ENCODE measurements at places on chromosomes 3 and 15. TPM values are rescaled to one million over a fixed set of nuclear protein-coding genes. Genes with fewer than 3 reads are reported as not detected.

CDCP1 gene
- 0.99 TPM for polyA plus RNA-seq

GRCh38 chr3:98259707-98260106 is 4.3 kb upstream of the OR5H6 start:
- no peak for DNase-seq

GRCh38 chr3:67976663-67977062 is 322.3 kb upstream of the SUCLG2 start:
- no peak for DNase-seq

- DNase-seq: no peak
Measured at GRCh38 chr15:61888074-61888780, 172.0 kb downstream of the VPS13C start.

GRCh38 chr15:77024273-77025082 is 29.6 kb downstream of the PSTPIP1 start:
- DNase-seq: peak; percentile 47

DNA sequence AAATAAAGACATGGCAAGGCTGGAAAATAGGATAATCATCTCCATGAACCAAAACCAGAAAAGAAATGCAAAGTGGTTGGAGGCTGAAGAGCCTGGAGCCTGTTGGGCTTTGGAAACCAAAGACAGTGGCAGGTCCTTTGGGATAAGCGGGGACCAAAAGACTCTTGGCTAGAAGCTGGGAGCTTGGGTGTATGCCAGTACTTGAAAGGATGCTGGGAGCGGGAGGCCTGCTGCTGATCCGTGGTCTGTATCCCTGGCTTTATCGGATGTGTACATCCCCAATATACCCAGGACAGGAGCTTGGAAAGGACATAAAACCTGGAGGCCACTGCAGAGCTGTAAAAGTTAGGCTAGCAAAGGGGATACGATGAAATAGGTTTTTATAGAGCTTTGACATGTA is 1.3 kb upstream of the CHRNB4 start:
- DNase-seq: no peak

DNA sequence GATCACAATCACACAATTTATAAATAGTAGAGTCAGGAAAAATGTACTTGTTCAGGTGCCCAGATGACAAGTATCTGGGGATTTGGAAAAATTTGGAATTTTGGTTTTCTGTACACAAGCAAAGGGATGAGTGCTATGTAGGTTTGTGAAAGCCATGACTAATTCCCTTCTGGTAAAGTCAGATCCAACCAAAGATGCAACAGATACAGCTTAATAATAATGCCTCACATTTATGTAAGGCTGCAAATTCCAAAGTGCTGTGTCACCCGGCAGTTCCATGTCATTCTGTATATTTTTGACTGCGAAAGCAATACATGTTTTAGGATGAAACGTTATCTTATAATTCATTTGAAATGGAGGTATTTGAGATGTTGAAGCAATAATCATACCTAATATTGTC is 102.7 kb upstream of the AGBL1 start:
- DNase-seq: no peak

DNA sequence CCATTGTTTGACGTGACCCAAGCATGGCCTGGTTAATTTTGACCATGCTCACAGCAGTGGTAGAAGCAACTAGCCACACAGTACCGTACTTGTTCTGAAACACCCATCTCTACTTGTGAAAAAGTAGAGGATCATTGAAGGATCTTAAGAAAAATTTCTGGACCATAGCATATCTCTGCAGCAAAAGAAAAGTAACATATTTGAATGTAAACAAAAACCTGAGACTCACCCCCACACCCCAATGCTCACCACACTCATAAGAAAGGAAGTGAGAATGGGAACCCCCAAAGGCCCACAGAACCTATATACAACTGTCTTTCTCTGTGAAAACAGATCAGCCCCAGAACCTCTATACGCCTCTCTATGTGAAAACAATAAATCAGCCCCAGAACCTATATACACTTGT is 33.8 kb upstream of the TFRC start:
- DNase-seq: no peak

DNA sequence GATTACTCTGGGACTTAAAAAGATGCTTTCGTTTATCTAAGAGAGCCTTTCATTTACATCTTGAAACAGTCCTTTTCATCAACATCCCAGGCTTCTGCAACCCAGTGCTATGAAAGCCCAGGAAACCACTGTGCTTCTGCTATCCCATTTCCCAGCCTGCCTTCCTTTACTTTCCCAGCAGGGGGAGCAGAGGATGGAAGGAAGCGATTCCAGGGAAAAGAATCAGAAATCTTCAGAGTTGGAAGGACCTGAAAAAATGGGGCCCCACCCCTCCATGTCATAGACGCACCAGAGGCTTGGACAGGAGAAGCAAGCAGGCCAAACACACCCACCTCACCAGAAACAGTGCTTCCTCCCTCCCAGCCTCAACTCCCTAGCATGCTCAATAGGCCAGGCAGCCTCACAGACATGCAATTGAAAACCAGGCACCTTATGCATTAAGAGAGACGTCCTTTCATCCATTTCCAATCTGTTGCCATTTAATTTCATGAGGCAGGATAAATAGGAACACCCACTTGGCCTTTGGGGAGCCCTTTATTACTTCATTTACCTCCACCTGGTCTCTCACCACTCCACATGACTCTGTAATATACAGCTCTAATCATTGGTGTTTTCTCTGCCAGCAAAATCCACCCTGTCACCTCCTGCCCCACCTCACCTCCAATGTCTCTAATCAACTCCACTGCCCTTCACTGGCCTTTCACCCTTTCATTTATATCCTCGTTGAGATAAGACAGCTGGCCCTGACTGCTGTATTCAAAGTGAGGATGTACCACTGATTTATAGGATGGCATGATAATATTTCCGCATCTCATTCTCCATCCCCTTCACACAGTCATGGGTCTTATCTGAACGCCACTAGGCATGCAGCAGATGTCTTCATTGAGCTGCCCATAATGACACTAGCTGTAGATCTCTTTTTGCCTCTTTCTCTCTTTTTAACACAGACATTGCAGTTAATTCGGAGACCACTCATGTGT is 583.9 kb downstream of the NTRK3 start:
- no peak for DNase-seq

DNA sequence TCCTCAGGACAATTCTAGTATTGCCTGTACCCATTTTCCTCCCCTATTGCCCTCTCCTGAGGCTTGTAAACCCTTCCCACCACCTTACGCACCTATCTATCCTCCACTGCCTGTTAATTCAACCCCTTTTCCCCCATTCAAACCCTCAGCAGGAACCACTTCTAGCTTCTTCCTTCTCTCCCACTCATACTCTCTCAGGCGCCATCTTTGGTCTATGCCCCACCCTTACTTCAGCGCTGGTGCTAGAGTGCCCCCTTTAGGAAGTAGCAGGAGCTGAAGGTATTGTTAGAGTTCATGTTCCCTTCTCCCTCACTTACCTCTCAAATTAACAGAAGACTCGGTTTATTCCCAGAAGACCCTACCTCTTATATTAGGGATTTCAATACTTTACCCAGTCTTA is 121.8 kb upstream of the NLGN1 start:
- DNase-seq: no peak

DNA sequence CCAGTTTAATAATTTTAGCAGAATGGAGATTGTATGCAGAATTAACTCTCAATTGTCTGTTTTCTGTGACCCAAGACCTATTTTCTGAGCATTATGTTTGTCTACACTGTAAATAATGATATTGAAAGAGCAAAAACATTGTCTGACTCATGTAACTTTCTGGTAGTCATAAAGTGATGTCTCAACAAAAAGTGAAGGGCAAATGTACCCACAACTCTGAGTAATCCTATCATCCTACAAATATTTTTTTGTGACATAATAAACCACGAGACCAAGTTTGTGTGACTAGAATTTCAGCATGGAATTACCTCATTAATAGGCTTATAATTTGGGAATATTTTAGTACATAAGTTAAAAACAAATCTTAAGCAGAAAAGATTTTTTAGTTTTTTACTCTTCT is 15.4 kb upstream of the ABHD10 start:
- DNase-seq: no peak

- peak; percentile 22 for DNase-seq
Measured at GRCh38 chr3:45760878-45761711, 35.2 kb downstream of the SLC6A20 start.
